ENCODE measurements at places on chromosomes 7 and 10. TPM values are rescaled to one million over a fixed set of nuclear protein-coding genes. Genes with fewer than 3 reads are reported as not detected.

- DNase-seq, result no peak
- no peaks in the 10 kb centered on the region for H3K27me3 ChIP-seq
- no peak overlapping the region for H3K4me3 ChIP-seq
- no peaks in the 10 kb centered on the region for H3K36me3 ChIP-seq
- H3K27ac ChIP-seq, result no peak overlapping the region
These were observed 53.8 kb downstream of the TMEM26 start for GRCh38 chr10:61399406-61399805.

DNA sequence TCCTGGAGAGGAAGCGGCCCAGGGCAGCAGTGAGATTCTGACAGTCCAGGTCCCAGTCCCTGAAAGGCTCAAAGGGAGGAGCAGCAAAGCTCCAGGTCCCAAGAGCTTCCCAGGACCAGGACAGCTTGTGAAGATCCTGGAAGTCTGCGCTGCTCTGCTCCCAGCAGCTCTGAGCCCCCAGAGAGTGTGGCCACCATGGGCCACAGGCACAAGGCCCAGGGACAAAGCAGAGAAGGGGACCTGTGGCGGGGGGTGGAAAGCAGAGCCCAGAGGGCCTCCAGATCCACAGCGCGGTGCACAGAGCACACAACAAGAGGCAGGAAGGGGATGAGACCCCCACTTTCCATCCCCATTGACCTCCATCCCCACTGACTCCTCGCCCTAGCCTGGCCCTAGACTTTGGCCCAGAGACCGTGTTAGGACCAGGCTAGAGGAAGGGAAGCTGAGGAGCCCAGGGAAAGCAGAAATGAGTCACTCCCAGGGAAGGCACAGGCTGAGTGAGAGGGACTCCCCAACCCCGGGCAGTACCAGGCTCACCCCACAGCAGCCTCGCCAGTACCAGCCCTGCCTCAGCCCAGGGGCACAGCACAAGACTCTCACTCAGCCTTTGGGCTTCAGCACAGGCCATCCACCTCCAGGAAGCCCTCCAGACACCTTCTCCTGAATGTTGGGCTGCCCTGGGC lies 75.5 kb downstream of the GRID1 start:
- no peak overlapping the region for H3K27ac ChIP-seq
- H3K27me3 ChIP-seq, result no peaks in the 10 kb centered on the region
- H3K36me3 ChIP-seq, result no peaks in the 10 kb centered on the region
- no peaks in the 10 kb centered on the region for H3K4me1 ChIP-seq
- no peak for DNase-seq

GRCh38 chr10:90407131-90407530 lies 450.7 kb downstream of the HTR7 start:
- no peaks in the 10 kb centered on the region for H3K27me3 ChIP-seq
- no peak overlapping the region for H3K4me3 ChIP-seq
- H3K4me1 ChIP-seq, result no peaks in the 10 kb centered on the region
- H3K27ac ChIP-seq, result no peak overlapping the region

DNA sequence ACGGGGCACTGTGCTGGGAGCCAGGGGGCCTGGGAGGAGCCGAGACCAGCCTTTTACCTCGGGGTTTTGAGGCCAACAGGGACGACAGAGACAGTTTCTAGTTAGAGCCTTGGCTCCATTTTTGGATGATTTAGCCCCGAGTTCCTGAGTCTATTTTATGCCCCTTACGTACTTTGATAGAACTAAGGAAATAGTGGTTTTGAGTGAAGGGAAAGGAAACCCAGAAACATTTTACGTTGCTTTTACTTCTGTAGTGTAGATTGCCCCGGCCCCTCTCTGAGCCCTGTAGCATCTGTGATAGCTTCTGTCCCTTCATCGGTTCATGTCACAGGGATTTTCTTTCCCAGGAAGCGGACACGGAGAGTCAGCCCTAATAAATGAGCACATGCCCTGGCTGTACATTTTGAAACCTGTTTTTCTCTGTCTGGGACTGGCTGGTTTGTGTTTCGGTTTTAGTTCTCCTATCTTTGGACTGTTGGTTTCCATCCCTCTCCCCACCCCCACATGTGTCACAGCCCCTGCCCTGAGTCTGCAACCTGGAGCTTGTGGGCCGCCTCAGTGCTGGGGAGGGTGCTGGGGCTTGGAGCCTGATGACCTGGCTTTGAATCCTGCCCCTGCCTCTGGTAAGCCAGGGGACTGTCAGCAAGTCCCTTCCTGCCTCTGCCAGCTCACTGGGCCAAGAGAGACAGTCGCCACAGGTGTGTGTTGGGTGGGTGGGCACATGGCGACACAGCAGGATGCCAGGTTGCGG lies 6.9 kb upstream of the ORAI2 start:
- no peaks in the 10 kb centered on the region for H3K36me3 ChIP-seq
- no peaks in the 10 kb centered on the region for H3K27me3 ChIP-seq
- peaks cover 95% of the 10 kb centered on the region for H3K4me1 ChIP-seq
- H3K4me3 ChIP-seq, result peak overlapping the region; percentile 39
- H3K27ac ChIP-seq, result peak overlapping the region; percentile 100
- peak; percentile 91 for DNase-seq

DNA sequence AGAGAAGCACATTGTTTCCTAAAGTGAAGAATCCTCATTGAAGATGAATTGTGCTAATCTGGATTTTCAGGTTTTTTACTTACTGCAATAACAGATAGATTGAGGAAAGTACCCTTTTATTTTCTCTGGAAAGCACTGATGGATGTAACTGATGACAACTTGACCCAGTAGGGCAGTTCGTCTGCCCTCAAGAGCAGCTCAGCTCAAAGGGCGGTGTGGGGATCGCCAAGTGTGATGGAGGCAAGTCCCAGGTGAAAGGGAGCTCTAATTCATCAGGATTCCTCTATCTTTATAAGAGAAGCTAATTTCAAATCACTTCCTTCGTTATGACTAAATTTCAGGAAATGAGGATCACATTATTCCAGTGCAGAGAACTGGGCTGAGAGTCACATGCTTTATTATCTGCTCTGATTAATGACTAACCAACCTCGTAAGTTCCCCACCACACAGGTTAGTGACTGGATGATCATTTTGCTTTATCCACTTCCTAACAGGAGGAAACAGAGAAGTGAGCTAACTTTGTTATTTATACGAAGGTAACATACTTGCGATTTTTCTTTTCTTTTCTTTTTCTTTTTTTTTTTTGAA lies 98.8 kb downstream of the PFKFB3 start:
- peaks cover 76% of the 10 kb centered on the region for H3K4me1 ChIP-seq
- H3K4me3 ChIP-seq, result no peak overlapping the region
- no peaks in the 10 kb centered on the region for H3K27me3 ChIP-seq
- no peak for DNase-seq
- no peak overlapping the region for H3K27ac ChIP-seq
- H3K36me3 ChIP-seq, result no peaks in the 10 kb centered on the region

DNA sequence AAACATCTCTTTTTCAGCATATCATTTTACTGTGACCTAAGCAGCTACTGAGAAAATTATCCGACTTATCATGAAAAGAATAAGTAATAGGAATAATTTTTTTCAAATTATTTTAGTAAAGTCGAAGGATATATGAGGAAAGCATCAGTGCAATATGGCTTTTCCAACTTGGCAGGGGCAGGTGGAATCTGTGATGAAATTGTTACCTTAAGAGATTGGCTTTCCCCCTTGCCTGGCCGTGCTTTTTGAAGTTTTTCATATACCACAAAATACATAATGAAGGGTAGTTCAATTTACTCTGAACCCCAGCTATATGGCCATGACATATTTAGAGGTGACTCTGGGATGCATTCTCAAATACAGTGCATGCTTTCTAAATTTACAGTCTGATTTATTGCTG lies 87.2 kb upstream of the MKX start:
- H3K4me3 ChIP-seq, result no peak overlapping the region
- H3K27ac ChIP-seq, result no peak overlapping the region
- no peaks in the 10 kb centered on the region for H3K36me3 ChIP-seq
- no peaks in the 10 kb centered on the region for H3K4me1 ChIP-seq
- DNase-seq, result no peak

- H3K4me3 ChIP-seq, result no peak overlapping the region
- H3K27ac ChIP-seq, result no peak overlapping the region
- H3K4me1 ChIP-seq, result peaks cover 6% of the 10 kb centered on the region
- no peaks in the 10 kb centered on the region for H3K36me3 ChIP-seq
These were observed 90.8 kb upstream of the EEPD1 start for GRCh38 chr7:36062154-36062815.

- no peak overlapping the region for H3K27ac ChIP-seq
- no peak for DNase-seq
- H3K27me3 ChIP-seq, result no peaks in the 10 kb centered on the region
- no peaks in the 10 kb centered on the region for H3K36me3 ChIP-seq
These were observed 148.3 kb downstream of the SVIL start for GRCh38 chr10:29486433-29486832.

GRCh38 chr10:32338262-32338661 lies 8.7 kb downstream of the EPC1 start:
- no peaks in the 10 kb centered on the region for H3K27me3 ChIP-seq
- no peak for DNase-seq
- peak overlapping the region; percentile 8 for H3K27ac ChIP-seq
- H3K4me1 ChIP-seq, result peaks cover 62% of the 10 kb centered on the region

GRCh38 chr10:70477661-70478162 lies 855 bp upstream of the PALD1 start:
- no peaks in the 10 kb centered on the region for H3K36me3 ChIP-seq
- H3K4me1 ChIP-seq, result peaks cover 42% of the 10 kb centered on the region
- peak overlapping the region; percentile 56 for H3K4me3 ChIP-seq
- peak overlapping the region; percentile 32 for H3K27ac ChIP-seq
- H3K27me3 ChIP-seq, result no peaks in the 10 kb centered on the region

- H3K4me1 ChIP-seq, result no peaks in the 10 kb centered on the region
- no peak for DNase-seq
- no peak overlapping the region for H3K4me3 ChIP-seq
These were observed 17.6 kb downstream of the IFIT5 start for GRCh38 chr10:89431977-89432376.

DNA sequence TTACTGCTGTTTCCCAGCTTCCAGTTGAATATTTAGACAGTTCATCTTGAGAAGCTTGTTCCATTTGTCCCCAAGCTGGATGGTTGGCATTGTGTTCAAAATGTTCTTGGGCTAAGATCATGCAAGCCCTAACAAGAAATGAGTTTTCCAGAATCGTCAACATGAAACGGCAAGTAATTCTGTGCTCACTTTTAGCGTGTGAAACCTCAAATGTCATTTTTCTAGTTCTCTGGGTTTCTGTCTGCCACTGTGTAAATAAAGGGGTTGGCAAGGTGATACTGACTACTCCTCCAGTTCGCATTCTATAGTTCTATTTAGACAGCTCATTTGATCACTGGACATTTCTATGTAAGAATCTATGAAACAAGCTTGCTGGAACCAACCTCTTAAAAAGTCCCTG lies 194.0 kb downstream of the AHR start:
- no peak for DNase-seq
- no peaks in the 10 kb centered on the region for H3K36me3 ChIP-seq
- H3K27ac ChIP-seq, result no peak overlapping the region

DNA sequence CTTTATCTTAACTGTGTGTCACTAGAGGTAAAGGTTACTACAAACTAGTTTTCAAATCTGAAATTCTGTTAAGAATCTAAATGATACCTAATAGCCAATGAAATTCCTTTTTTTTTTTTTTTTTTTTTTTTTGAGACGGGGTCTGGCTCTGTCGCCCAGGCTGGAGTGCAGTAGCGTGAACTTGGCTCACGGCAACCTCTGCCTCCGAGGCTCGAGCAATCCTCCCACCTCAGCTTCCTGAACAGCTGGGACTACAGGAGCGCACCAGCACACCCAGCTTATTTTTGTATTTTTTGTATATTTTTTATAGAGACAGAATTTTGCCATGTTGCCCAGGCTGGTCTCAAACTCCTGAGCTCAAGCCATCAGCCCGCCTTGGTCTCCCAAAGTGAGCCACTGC lies 160.3 kb upstream of the NEBL start:
- H3K4me3 ChIP-seq, result no peak overlapping the region
- H3K4me1 ChIP-seq, result no peaks in the 10 kb centered on the region
- H3K36me3 ChIP-seq, result no peaks in the 10 kb centered on the region
- H3K27ac ChIP-seq, result no peak overlapping the region

DNA sequence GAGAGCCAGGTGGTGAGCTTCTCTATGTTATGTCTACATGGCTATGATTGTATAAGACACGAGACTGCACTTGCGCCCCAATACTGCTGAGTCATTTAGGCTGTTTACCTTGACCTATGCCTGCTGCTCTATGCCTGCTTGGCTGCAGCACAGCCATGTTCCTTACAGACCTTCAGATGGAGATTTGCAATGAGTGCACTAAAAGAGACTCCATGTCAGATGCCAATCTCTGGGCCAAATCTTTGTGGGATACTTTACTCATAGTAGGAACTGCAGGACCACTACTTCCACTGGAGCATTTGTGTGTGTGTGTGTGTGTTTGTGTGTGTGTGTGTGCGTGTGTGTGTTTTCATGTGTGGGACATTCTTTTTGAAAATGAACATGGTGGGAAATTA lies 50.0 kb upstream of the KMT2E start:
- peaks cover 44% of the 10 kb centered on the region for H3K36me3 ChIP-seq
- no peak overlapping the region for H3K27ac ChIP-seq
- H3K4me3 ChIP-seq, result no peak overlapping the region
- peaks cover 10% of the 10 kb centered on the region for H3K4me1 ChIP-seq
- no peak for DNase-seq
- H3K27me3 ChIP-seq, result no peaks in the 10 kb centered on the region

- H3K27ac ChIP-seq, result no peak overlapping the region
- no peak for DNase-seq
- H3K4me1 ChIP-seq, result no peaks in the 10 kb centered on the region
- H3K36me3 ChIP-seq, result no peaks in the 10 kb centered on the region
These were observed 232.6 kb upstream of the FERD3L start for GRCh38 chr7:19377611-19378344.

DNA sequence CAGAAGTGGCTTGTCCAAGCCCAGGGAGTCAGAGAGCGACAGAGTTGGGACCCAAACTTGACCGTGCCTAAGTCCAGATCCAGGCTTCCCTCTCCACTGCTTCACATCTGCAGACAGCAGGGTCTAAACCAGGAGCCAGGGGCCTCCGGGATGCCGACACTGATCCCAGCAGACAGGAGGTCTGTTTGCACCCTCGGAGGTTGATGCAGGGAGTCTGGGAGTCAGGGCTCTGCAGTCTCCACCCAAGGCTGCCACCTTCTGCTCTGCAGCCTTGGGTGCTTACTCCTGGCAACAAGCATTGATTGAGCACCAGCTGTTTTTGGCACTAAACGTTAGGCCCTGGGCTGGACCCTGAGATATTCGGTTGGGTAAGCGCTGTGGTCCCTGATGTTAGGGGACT lies 21.0 kb downstream of the ELFN1 start:
- H3K4me3 ChIP-seq, result no peak overlapping the region
- no peaks in the 10 kb centered on the region for H3K36me3 ChIP-seq
- H3K27ac ChIP-seq, result no peak overlapping the region
- H3K27me3 ChIP-seq, result no peaks in the 10 kb centered on the region
- no peaks in the 10 kb centered on the region for H3K4me1 ChIP-seq

DNA sequence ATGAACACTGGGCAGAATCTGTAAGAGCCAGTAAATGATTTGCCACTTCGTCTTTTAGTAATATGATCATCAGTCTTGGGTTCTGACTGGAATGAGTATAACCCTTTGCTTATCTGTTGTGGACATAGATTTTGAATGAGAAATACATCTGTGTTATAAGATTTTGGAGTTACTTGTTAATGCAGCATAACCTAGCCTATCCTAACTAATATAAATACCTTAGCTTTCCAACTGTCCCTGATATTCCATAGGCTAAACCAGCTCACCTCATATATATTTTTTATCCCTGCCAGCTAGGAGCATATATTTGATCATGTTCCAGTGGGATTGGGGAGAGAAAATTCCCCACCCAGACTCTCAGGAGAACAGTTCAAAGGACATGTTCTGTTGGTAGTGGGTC lies 15.1 kb downstream of the LRMDA start:
- no peak overlapping the region for H3K4me3 ChIP-seq
- no peak overlapping the region for H3K27ac ChIP-seq

Gene MYOZ1
- total RNA-seq, result not detected

Gene TMEM176A
- not detected for total RNA-seq

Gene ADCYAP1R1
- total RNA-seq, result not detected

Gene AKR1B1
- 89.6 TPM for total RNA-seq

Gene SMURF1
- total RNA-seq, result 27.1 TPM

Gene EPHB4
- 3.3 TPM for total RNA-seq

Gene COL13A1
- total RNA-seq, result not detected

Gene ABCB4
- total RNA-seq, result 45.0 TPM

Gene CDK1
- 1.1 TPM for total RNA-seq
